ENCODE measurements at places on chromosomes 5 and 9.

GRCh38 chr9:37209431-37210386, 89.3 kb downstream of the ZCCHC7 start:
- DNase-seq, result no peak

DNA sequence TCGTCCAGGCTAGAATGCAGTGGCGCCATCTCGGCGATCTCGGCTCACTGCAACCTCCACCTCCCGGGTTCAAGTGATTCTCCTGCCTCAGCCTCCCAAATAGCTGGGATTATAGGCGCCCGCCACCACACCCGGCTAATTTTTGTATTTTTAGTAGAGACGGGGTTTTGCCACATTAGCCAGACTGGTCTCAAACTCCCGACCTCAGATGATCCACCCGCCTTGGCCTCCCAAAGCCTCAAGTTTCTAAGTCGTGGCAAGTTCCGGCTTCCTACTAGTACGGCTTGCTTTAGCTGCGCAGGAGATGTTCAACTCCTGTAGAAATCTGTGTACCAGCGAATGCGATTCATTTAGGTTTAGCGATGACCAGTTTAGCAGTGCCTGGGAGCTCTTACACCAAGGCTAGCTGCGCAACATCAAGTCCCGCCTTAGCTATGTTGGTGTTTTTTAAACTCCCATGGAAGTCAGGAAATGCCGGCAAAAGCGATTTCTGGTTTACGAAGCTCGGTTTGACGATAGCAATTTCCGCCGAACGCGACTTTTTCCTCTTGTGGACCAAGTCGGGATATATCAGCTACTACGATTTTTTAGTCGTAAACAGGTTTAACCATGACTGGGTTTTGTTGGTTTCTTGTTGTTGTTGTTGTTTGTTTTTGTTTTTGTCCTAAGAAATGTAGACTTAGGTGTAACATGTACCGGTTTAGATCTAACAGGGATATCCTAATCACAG, 46.4 kb downstream of the ANXA2R start:
- DNase-seq, result peak; percentile 51

- DNase-seq, result no peak
Measured at GRCh38 chr5:75235711-75236110, 967 bp downstream of the ANKRD31 start.

DNA sequence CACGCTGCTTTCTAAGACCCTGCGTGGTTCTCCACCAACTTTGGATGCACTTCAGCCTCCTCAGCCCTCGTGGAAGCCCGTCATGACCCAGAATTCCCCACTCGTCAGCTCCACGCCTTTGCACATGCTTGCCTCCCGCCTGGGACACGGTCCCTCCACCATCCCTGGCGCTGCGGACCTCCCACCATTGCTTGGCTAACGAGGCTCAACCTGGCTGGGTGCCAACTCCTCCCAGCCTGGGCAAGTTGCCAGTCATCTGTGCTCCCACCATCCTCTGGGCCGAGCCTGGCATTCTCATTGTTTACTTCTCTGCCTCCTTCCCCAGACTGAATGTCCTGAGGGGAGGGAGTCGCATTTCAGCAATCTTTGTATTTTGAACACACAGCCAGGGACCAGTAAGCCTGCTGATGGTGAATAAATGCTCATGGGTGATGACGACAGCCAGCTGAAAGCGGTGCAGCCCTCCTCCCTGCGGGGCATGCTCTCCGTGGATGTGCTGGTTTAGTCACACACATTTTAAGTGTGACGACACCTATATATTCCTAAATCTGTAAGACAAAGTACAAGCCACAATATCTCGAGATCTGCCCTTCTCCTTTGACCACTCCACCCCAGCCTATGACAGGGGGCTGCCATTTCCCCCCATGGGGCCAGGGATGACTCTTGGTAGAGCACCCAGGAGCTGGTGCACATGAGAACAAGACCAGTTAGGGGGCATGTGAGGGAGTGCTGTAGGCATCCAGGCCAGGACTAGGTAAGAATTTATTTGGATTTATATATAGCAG, 37.6 kb downstream of the ANKRD33B start:
- peak; percentile 77 for DNase-seq

GRCh38 chr9:38424918-38425317, 664 bp upstream of the IGFBPL1 start:
- DNase-seq, result no peak

GRCh38 chr5:132665574-132666080, 7.7 kb downstream of the IL13 start:
- no peak for DNase-seq

- no peak for DNase-seq
Measured at GRCh38 chr5:56717253-56717987, 97.9 kb upstream of the MAP3K1 start.

- DNase-seq, result no peak
Measured at GRCh38 chr5:157379983-157380382, 80.0 kb upstream of the NIPAL4 start.

DNA sequence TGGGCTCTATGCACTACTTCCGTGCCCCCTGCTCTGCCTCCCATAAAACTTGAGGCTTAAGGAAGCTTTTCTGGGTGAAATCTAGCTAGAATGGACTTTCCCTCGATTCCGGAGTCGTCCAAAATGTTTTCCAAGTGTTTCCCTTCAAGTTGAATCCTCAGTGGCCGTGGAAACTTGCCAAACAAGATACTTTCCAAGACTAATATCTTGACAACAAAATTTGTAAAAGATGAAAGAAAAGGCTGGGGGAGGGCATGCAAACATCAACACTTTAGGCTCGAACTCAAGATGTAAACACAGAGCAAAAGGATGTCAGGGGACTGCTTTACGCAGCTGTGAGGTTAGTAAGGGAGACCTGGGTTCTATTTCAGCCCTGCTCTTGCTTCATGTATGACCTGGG, 482.8 kb upstream of the KLF4 start:
- DNase-seq, result no peak

DNA sequence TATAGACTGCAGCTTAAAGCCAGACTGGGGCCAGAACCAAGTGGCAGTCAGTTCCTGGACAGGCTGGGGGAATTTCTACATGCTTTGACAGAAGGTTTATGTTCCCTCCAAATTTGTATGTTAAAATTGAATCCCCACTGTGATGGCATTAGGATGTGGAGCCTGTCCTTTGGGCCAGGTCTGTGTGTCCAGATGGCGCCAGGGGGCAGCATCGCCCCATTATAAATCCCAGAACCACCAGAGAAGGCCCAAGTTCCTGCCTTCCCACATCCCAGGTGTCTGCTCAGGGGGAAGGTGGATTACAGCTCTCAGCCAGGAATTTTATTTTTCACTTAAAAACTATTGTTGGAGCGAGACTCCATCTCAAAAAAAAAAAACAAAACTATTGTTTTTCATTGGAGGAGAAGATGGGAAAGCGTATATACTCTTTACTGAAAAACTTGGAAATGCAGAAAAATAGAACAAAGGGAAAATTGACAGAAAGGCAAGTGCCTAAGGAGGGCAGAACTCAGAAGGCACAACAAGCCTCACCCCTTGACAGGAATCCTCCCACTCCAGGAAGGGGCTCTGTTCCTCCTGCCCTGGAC, 5.0 kb downstream of the IL3 start:
- peak; percentile 63 for DNase-seq

DNA sequence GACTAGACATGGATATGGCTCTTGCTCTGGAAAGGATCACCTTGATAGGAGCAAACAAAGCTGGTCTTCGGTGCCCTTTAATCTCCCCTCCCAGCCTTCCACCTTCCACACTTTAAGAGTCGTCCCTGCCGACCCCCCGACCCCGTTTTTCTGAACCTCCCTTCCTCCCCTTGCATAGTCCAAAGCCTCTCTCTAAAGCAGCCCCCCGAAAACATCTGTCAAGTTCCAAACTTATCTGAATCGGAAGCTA, 423 bp upstream of the NUP214 start:
- no peak for DNase-seq

DNA sequence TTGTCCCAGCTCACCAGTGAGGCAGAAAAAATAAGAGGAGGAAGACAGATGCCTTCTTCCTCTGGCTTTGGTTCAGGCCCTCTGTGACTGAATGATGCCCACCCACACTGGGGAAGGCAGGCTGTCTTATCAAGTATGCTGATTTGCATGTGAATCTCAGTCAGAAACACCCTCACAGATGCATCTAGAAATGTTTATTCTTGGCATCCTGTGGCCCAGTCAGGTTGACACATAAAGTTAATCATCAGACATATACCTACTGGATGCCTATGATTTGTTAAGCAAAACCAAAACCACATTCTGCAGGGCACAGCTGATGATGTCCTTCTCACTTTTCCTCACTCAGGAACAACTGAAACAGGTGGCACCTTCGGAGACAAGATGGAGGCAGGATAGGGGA, 243.4 kb upstream of the KCNN2 start:
- no peak for DNase-seq

DNA sequence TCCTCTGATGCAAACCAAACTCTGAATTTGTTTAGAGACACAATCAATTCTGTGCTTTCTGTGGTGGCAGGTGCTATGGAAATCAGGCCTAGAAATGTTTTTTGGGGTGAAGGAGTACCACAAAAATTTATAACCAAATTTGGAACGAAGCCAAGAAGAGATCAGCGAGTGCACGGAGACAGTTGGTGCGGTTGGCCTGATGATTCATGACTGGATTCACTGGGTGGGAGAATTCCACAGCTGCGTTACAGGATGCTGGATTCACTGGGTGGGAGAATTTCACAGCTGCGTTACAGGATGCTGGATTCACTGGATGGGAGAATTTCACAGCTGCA, 135.6 kb upstream of the IRX4 start:
- DNase-seq, result no peak

DNA sequence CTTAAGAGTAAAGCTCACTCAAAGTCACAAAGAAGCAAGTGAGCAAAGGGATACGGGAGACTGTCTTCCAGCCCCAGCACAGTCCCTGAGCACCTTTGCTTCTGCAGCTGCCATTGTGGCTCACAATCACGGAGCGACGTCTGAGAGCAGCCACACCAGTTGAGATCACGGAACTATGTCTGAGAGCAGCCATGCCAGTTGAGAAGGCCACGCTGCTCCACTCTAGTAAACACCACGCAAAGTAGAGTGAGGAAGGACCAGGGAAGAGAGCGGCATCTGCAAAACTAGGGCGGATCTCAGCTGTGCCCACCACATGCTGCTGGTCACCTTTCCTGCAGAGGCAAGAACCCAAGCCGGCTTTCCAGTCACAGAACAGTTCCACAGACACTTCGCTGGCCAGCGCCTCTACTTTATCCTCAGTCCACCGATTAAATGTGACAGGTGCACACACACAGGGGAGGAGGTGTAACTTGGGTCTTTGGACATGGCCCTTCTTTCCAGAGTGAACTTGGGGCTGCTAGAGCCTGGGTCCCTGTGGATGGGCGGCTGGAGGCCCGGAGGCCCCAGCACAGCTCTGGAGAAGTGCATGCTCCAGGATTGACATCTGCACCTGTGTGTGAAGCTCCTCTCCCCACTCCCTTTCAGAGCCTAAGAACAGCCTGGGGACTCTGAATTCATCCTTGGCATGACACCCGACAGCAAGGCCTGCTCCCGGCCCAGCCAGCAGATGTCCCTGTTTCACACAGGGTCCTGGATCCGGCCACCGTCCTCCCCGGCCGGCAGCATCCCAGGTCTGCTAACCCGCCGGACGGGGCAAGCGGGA, 324.9 kb upstream of the IRX4 start:
- DNase-seq, result no peak

- DNase-seq, result no peak
Measured at GRCh38 chr9:16310278-16311110, 560.0 kb downstream of the BNC2 start.

DNA sequence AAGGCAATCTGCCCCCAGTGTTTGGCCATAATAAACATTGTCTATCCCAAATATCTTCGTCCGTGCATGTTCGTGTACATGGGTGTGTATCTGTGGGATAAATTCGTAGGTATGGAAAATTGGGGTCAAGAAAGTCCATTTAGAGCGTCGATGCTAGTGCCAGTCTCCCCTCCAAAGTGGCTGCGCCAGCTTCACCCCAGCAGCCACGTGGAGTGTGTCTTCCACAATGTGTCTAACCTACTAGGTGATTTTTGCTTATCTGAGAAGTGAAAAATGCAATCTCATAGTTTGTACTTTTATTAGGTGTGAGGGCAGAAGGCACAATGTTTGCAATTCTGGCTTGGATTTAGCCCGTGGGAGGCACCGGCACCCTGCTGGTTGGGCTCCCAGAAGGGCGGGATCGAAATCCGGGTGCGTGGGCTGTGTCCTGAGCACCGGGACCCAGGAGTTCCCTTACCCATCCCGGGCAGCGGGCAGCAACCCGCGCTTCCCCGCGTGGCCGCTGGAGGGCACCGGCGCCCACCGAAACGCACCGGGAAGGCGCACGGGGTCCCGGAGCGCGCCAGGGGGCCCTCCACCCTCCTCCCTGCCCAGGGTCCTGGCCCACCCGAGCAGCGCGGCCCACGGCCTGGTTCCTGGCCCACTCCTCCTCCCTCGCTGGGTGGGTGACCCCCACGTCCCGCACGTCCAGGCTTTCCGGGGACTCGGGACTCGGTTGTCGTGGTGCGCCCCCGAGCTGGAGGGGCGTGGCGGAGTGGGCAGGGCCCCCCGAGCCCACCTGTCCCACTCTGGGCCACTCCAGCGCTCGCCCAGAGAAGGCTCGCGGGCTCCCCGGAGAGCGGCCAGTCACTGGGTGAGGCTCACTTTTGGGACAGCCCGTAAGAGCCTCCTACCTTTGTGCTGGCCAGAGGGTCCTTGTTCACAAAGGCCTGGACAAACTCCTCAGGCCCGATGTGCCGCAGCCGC, 55.4 kb upstream of the RNF130 start:
- no peak for DNase-seq

- DNase-seq, result peak; percentile 46
Measured at GRCh38 chr5:113612060-113612496, 98.6 kb downstream of the YTHDC2 start.

GRCh38 chr5:79267180-79267579, 31.2 kb downstream of the JMY start:
- DNase-seq, result no peak

DNA sequence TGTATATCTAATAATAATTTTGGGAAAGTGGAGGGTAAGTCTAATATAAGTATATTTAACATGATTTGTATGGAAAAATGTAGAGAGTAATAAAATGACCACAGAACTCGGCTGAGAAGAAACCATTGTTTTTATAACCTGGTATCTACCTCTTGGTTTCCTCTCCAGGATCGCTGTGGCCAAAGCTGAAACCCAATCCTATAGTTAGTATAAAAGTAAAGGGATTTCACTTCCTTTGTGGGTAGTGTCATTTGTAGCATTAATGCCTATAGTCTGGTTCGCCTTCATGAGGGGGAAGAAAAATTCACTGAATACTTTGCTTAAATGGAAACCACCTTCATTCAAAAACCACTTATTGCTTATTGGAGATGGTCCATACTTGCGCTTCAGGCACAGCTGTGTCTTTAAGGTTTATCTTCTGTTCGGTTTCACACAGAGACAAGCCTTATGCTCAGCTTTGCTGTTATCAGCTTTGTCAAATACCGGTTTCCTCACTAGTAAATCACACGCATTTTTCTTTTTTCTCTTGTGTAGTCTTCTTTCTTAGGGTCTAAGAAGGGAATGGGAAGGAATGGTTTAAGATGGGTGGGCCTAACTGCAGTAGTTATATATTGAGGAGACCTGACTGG, 12.1 kb downstream of the PIK3R1 start:
- DNase-seq, result no peak

- DNase-seq, result no peak
Measured at GRCh38 chr5:137122558-137122957, 376.6 kb downstream of the SPOCK1 start.

Measured in RCC 7860 (cell line).